ENCODE measurements at places on chromosomes 5 and 9.

DNA sequence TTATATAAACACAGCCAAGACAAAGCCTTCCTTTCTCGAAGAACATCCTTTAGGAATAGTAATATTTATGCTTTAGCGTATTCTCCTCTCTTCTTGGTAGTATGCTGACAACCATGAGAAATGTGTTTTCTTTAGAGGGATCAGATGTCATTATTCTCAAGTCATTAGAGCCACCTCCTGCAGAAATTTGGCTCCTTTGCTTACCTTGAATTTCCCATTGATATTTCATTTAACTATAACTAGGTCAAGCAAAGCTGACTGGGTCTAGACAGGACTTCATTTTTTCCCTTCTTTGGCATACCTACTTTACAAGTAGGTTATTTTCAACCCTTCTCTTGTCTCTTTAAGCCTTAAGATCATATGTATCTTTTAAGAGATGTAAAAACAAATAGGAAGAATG is 50.3 kb downstream of the SPATA31D1 start:
- DNase-seq = no peak

DNA sequence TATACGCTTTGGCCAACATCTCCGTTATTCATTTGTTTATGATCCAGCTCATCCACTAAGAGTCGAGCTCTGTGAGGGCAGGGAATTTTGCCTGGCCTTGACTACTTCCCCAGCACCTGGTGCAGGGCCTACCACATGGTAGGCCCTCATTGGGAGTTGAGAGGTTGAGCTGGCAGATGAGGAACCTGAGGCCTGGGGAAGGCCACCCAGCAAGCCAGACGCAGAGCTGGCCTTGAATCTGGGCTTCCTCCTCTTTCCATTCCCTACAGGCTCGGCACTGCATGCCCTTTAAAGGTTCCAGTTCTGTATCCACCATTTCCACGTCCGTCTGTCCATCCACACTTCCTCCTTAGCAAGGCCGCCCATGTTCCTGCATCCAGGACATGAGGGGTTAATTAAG is 24.2 kb downstream of the KCNMB1 start:
- no peak for DNase-seq

DNA sequence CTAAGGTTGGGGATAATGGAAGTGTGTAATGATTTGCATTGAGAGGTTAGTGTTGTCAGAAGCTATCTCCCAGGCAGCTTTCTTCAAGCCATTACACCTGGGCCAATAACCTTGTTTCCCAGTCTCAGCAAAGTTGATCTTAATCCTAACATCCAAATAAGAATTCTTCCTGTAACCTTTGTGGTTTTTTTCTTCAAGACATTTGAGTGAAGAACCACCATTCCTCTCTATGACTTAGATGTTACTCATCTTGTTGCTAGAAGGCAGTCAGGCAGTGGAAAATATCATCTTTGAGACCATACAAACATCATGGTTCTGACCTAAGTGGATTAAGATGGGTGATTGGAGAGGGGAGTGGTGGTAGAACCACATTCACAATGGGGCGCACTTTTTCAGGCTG is 103.5 kb downstream of the NDUFAF2 start:
- DNase-seq = no peak

- no peak for DNase-seq
Measured at GRCh38 chr5:58117542-58117941, 342.3 kb downstream of the PLK2 start.

DNA sequence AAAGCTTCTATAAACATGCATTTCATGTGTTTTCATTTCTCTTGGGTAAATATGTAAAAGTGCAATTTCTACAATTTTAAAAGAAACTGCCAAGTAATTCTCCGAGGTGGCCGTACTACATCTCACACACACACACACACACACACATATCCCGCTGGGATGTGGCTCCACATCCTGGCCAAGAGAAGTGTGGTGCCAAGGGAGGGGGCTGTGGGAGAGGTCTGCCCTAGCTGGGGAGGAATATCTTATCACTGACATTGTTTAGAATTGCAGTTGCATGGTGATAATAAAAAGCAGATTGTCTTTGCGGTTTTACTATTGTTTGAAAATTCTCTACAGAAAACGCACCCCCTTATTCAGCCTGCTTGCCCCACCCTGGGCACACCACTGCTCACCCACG is 558.4 kb downstream of the BNC2 start:
- no peak for DNase-seq

GRCh38 chr5:179268966-179269693 is 76.1 kb downstream of the ADAMTS2 start:
- no peak for DNase-seq

DNA sequence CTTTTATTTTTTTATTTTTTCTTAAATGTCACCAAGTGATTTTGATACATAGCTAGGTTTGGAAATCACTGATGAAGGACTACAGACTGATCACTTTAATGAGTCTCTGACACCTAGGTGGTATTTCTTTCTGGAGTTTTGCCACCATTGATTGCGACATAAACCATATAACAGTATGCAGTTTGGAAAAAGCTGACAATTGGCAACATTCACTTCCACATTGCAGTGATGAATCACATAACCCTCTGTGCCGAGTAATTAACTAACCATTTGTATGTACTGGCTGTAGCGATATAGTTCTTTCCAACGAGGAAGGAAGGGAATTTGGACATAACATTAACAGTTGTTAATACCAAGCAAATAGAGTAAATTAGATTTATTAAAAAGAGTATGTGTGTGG is 222.9 kb upstream of the EFNA5 start:
- DNase-seq = no peak

DNA sequence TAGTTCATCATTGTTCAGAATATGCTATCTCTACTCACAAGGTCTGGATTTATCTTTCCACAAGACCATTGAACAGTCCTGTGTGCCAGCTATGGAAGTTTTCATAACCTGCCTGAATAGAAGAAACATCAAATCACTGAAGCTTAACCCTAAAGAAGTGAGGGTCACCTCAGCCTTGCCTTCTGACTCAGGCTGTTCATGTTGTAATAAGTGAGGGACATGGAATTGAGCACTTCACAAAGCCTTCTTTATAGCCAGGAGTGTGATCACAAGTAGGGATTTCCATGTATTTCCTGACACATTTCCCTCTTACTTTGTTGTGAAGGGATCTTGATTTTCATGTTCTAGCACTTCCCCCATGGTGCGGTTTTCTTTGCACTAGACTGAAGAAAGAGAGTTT is 577.5 kb upstream of the WWC1 start:
- no peak for DNase-seq

- no peak for DNase-seq
Measured at GRCh38 chr5:160270704-160271103, 41.4 kb downstream of the FABP6 start.

- DNase-seq = no peak
Measured at GRCh38 chr5:95628933-95629332, 9.0 kb downstream of the GPR150 start.

DNA sequence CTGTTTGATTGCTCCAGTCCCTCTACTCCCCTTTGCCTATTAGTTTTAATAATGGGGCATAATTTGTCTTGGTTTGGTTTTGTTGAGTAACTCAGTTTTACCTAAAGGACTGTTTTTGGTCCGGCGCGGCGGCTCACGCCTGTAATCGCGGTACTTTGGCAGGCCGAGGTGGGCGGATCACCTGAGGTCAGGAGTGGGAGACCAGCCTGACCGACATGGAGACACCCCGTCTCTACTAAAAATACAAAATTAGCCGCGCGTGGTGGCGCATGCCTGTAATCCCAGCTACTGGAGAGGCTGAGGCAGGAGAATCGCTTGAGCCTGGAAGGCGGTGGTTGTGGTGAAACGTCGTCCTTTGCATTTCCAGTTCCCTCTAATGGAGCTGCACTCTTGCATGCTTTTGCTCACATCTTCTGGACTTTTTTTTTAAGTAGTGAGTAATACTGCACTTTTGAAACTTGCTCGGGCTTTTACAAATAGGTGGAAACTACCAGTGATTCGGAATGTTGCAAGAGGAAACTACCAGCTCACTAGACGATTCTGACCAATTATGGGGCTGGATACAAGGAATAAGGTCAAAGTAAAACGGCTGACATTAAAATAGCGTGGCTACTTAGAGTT is 721 bp upstream of the MAML1 start:
- no peak for DNase-seq

GRCh38 chr5:95217881-95218280 is 67.0 kb downstream of the MCTP1 start:
- no peak for DNase-seq

- DNase-seq = no peak
Measured at GRCh38 chr5:151094030-151094851, 13.4 kb upstream of the TNIP1 start.

GRCh38 chr5:60841361-60841760 is 2.7 kb downstream of the ELOVL7 start:
- no peak for DNase-seq

GRCh38 chr9:116979456-116979855 is 292.4 kb downstream of the TRIM32 start:
- no peak for DNase-seq

- DNase-seq = no peak
Measured at GRCh38 chr9:131270171-131271015, 5.9 kb downstream of the FAM78A start.

GRCh38 chr9:81314490-81314889 is 374.9 kb downstream of the TLE1 start:
- DNase-seq = no peak

Measured in nucleus accumbens (tissue), 56 donors.